CD4-positive, alpha-beta T cell treated with Interleukin-4 for 4 hours (primary cell): ENCODE measurements at places on chromosomes 11 and 22.

- no peak for DNase-seq
These were observed 573.9 kb upstream of the CADM1 start for GRCh38 chr11:116078101-116078591.

- no peak for DNase-seq
These were observed 292.7 kb downstream of the ETS1 start for GRCh38 chr11:128294671-128295050.

DNA sequence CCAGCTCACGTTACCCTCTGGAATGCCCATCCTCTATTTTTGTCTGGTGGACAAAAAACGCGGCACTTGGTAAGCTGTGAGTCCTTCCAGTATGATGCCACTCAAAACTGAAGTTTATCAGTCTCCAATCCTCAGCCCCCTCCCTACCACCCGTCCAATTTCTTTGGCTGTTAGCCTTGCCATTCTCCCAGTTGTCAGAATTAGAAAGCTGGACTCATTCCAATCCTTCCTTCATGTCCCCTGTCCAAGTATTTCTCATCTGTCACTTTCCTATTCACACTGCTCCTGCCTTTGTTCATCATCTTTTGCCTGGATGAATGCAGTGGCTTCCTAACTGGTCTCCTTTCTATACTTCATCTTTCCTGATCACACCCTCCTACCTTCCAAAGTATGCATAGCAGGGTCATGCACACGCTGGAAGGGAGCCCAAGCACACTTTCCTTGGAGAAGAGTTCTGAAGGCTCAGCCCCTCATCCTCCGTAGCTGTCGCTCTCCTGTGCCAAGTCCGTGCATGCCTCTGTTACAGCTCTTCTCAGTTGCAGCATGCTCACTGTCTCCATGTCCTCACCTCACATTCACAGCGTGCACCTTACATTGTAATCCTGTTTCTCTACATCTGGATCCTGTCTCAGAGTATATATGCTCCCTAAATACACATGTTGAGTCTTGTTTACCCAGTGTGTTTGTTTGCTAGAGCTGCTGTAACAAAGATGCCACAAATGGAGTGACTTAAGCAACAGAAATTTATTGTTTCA lies 19.4 kb downstream of the APLP2 start:
- no peak for DNase-seq

- no peak for DNase-seq
These were observed 293.3 kb upstream of the MPPED2 start for GRCh38 chr11:30879322-30880005.

- DNase-seq = no peak
These were observed 12.8 kb downstream of the RAB3IL1 start for GRCh38 chr11:61904539-61905048.

GRCh38 chr11:35298369-35298768 lies 121.0 kb downstream of the SLC1A2 start:
- DNase-seq = no peak

- DNase-seq = no peak
These were observed 281.9 kb upstream of the ISX start for GRCh38 chr22:34784056-34784455.

- DNase-seq = no peak
These were observed 27.9 kb downstream of the GNAZ start for GRCh38 chr22:23098230-23098705.

- DNase-seq = no peak
These were observed 63.5 kb upstream of the FDX1 start for GRCh38 chr11:110366291-110366690.

GRCh38 chr11:19868281-19868821 lies 155.7 kb downstream of the NAV2 start:
- DNase-seq = no peak

DNA sequence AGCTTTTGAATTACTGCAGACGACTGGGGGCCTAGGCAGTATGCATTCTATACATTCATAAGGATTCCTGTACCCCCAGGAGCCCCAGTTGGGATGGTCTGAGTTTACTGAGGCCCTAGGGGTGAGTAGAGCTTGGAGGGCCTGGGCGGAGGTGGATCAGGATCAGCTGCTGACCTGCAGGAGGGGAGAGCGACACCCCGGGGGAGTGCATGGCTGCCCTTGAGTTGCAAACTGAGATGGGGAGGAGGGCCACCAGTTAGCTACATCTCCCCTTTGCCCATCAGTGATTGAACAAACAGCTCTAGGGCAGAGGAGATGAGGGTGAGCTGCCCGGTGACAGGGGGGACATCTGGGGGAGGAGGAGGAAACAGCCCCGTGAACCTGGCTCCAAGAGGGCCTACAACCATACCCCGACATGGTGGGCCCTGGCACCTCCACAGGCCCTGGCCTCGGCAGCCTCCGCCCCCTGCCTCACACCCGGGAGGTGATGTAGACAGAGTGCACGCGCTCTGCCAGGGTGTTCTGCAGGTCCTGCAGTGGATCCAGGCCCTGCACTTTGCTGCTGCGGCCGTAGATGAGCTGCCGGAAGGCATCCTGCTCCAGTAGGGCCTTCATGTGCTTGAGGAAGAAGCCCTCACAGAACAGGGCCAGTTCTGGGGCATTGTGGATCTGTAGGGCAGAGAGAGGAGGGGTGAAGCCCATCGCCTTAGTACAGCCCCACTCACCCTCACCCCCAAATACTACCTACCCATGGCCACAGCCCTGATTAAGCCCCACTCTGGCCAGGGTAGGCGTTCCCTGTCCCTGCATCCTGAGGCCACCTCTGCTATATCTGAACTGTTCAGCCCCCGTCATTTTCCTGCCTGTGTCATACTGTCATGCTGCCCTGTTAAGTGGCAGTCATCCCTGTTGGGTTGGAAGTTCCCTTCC lies 46.8 kb downstream of the NAT10 start:
- DNase-seq = no peak

GRCh38 chr11:45511566-45511965 lies 153.9 kb downstream of the CHST1 start:
- DNase-seq = no peak

- DNase-seq = no peak
These were observed 7.7 kb downstream of the IL2RB start for GRCh38 chr22:37141971-37142370.

DNA sequence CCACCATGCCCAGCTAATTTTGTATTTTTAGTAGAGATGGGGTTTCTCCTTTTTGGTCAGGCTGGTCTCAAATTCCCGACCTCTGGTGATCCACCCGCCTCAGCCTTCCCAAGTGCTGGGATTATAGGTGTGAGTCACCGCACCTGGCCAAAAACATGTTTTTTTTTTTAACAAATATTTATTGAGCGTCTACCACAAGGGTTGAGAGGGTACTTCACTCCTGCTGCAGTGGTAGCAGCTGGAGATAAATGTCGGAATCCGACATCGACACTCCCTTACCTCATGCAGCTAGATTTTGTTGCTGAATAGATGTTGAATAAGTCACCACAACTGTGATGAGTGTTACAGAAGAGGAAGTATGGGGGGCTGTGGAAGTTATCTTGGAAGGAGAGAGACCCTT lies 971 bp downstream of the DNAJB13 start:
- no peak for DNase-seq

GRCh38 chr22:20130319-20130718 lies 1.3 kb upstream of the ZDHHC8 start:
- no peak for DNase-seq

- DNase-seq = no peak
These were observed 20.6 kb downstream of the GRAMD1B start for GRCh38 chr11:123450623-123451022.

- DNase-seq = no peak
These were observed 224.9 kb downstream of the DSCAML1 start for GRCh38 chr11:117572129-117572528.

DNA sequence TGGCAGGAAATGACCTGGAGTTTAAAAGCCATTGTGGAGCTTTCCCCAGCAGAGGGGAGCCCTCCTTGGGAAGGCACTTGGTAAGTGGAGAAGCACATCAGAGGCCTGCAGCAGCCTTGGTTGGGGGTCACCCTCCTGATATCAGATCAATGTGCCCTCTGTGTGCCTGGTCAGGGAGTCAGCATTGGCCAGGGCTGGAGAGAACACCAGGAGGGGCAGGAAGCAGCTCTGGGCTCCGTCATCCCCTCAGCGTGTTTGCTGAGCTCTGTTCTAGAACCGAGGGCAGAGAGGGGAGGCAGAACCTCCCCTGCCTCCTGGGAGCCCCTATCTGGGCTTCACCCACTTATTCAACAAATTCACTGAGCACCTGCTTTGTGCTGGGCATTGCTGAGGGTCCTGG lies 846.0 kb downstream of the TBC1D22A start:
- DNase-seq = no peak

DNA sequence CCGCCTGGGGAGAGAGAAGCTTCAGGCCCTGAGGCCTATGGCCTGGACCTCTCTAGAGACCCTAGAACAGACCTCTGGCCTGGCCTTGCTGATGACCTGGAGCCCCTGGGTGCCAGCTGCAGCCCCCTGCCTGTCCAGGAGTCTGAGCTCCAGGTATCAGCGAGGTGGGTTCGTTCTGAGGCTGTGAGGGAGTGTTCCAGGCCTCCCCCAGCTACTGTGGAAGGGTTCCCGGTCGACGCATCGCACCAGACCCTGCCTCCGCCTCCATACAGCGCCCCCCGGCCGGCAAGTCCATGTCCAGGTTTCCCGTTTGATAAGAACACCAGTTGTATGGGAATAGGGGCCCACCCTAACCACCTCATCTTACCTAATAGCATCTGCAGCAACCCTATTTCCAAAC lies 111.1 kb downstream of the KCNQ1 start:
- no peak for DNase-seq

GRCh38 chr11:96390488-96390792 lies 627 bp downstream of the JRKL start:
- peak; percentile 8 for DNase-seq

DNA sequence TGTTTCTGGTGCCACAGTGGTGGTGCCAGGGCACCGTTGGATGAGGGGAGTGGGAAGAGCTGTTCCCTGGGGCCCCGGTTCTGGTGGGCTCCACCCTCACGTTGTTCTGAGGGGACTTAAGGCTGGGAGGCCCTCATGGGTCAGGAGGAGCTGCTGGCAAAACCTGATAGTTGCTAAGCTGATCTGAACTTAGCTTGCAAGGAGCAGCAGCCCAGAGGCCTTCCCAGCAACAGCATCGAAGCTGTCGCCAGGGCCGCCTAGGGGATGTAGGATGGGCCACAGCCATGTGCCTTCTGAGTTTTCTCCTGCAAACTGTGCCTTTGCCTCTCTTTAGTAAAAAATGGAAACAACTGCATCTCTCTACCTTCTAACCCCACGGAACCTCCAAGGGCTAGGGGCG lies 240.2 kb downstream of the TBC1D22A start:
- DNase-seq = no peak

- no peak for DNase-seq
These were observed 30.6 kb upstream of the RFPL3 start for GRCh38 chr22:32327066-32327465.

DNA sequence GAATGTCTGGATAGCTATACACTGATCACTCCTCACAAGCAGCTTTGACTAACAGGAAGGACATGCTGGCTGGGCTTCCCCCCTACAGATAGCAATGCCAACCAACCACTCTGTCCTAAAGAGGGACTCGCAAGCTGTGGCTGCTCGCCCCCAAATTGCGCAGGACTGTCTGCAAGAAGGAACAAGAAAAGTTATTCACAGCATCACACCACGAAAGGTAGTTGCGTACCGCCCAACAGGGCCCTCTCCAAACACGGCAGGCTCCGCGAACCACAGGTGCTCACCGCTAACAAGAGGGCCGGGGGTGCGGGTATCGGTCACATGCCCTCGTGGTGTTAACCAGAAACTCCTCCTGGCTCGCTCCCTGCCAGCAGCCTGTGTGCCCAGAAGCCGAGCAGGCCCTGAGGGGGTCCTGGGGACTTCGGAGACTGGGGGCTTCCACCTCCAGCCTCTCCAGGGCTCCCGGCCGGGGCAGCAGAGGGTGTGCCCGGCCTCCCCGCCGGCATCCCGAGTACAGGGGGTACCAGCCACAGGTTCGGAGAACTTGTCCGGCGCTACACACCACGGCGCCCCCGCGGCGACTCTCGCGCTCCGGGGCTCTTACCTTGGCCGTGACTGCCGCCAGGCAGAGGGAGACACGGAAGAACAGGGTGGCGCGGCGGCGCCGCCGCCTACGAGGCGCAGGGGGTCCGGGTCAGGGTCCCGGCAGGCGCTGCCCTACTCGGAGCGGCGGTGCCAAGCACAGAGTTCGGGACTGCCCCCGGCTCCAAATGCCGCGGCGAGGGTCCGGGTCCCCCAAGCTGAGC lies 682 bp downstream of the LARGE1 start:
- no peak for DNase-seq

- no peak for DNase-seq
These were observed 74.8 kb upstream of the BLID start for GRCh38 chr11:122190768-122191167.

DNA sequence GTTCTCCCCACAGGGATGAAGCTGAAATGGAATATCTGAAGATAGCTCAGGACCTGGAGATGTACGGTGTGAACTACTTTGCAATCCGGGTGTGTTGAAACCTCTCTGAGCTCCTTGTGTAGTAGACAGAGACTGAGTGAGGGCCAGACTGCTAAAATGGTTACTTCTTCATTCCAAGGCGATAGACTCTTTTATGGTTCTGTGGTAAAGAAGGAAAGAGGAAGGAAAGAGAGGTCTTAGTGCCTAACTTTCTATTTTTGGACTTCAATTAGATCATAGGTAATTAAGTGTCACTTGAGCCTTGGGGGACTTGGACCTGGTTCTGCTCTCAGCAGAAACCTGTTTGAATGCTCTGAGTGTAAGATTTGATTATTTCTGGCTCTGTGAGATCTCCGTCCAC lies 54.7 kb downstream of the NF2 start:
- no peak for DNase-seq

DNA sequence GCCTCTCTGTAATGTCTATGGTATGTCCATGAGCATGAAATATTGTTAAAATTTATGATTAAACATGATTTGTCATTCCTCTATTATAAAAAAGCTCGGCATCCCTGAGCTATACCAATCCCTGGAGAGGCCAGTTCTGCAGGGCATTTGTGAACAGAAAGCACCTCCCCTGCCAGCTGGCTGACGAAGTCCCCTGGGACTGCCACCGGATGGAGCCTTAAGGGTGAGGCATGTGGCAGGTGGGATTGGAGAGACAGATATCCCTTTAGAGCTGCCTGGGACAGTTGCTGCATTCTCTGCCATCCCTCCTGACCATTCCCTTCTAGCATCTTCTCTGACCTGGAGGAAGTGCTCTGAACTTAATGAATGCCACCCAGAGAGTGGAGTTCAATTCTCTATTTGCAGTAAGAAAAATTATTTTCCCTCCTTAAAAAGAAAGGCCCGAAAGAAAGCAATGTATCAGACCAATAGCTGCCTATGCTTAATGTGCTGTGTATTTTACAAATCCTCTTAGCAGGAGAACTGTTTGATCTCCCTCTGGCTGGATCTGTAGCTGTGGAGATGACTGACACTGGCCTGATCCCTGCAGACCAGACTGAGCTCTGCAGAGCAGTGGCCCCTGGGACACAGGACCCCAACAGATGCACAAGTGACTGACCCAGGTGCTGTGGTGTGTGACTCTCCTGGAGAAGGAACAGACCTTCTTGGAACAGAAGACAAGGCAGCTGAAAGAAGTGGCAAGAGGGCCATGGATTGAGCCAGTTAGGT lies 219.0 kb upstream of the NAV2 start:
- no peak for DNase-seq
